ENCODE measurements at places on chromosomes 5 and 9.

DNA sequence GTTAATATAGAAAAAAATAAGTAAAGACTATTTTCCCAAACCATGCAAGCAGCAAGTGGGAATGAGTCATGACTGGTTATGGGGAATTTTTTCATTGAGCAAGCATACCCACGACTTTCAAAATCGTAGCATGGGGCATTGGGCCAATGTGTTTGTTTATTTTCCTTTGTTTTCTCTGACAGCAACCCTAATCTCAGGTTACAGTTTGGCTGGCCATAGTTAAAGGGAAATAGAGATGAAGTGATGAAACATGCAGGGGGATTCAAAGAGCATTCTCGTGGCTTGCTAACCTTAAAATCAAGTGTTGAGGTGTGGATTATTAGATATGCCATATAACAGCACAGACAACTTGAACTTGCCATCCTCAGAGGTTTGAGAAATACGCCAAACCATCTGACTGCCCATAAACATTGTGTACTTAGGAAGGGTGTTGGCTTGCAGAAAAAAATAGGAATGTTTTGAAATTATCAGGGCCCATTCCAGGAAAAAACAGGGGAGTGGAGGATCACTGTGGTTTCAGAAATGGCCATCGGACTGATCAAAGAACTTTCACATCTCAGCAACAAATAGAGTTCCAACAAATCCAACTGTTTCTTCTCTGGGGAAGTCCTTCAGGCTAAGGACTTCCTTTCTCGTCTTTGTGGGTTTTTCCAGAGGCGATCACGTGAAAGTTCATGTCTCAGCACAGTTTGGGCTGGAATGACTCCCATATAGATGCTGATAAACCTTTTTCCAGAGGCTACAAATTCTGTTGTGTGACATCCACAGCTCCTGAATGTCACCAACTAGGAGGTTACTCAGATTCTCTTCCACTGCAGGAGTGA, 259.1 kb downstream of the SYK start:
- no peak for DNase-seq

GRCh38 chr9:17987189-17987588, 408.3 kb downstream of the SH3GL2 start:
- DNase-seq, result no peak

DNA sequence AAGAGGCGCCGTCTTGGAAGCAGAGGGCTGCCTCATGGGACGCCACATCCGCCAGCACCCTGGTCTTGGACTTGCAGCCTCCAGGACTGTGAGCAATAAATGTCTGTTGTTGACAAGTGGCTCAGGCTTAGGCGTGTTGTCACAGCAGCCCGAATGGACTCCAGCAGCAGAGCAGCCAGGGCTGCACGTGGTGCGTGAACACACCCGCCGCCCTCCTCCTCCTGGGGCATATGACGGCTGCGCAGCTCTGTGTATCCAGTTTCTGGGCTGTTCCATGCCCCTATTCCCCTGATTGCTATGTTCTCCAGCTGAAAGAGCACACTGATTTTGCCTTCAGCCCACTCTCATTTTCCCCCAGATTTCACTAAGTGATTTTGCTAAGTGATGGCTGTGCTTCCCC, 36.0 kb upstream of the CLPTM1L start:
- no peak for DNase-seq

GRCh38 chr9:113580041-113580953, 116.8 kb downstream of the RGS3 start:
- DNase-seq, result peak; percentile 86

GRCh38 chr5:122310889-122311288, 1.1 kb upstream of the SNCAIP start:
- no peak for DNase-seq

GRCh38 chr5:54221135-54221534, 89.2 kb downstream of the ARL15 start:
- DNase-seq, result no peak

DNA sequence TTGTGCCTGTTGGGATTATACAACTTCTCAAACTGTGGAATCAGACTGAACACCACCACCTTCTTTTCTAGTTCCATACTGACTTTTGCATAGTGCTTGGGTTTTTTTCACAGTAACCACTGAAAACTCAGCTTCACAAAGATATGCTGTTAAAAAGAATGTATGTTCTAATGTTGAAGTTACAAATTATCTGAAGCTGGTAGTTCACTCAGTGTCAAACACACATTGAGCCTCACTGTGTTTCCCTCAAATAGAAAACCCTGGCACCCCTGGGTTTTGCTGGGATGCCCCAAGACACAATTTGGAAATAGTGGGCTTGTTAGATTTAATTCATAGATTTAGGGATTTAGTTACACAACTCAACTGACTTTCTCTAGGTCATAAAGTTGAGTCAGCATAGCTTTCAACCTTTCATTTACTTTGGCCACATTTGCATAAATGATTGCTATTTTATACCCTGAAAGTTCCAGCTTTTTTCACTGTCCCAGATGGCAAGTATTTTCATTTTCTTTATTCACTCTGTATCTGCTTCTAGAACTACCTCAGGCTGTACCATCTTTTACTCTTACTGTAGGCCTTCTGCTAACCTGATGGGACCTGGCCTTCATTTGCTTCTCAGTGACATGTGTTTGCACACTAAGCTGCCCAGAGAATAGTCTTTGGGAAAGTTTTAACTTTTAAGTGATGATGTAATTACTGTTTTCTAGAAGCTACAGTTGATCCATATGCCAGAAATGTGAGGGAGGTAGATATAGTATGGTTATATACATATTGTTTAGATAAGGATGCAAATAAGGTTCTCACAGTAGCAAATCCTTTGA, 115.1 kb downstream of the CDC42SE2 start:
- DNase-seq, result no peak

DNA sequence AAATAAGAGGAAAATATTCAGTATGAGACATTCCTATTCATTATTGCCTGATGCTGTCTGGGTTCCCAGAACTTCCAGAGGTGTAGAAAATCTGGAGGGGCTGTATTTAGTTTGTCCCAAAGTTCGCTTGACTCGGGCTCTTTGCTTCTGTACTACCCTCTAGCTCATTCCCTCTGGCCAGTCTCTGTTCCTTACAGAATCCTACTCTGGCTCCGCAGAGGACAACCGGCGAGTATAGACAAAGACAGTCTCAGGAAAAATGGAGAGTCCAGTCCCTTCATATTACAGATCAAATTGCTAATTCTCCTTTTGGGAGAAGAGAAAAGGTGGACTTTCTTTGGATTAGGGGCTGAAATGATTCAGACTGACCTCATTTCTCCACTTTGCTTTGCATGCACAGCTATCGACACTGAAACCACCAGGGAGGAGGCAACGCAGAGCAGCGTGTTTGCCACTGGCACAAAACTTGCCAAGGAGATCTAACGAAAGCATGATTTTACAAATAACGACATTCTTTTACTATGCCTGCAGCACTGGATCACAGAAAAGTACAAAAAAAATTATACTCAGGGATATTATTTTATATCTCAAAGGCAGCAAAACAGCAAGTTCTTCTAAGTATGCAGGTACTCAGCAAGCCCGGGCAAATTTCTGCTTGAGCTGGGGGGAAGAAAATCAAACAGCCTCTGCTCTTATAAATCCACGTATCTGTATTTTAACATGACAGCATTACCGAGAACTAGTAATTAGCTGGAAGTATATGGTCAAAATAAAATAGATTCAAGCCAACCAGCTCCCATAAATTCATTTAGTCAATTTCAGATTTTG, 279.7 kb downstream of the NPR3 start:
- DNase-seq, result no peak
